ENCODE measurements at places on chromosomes 3 and 15.

- peak; percentile 90 for DNase-seq
These were observed 219.9 kb upstream of the IGF1R start for GRCh38 chr15:98428253-98428989.

DNA sequence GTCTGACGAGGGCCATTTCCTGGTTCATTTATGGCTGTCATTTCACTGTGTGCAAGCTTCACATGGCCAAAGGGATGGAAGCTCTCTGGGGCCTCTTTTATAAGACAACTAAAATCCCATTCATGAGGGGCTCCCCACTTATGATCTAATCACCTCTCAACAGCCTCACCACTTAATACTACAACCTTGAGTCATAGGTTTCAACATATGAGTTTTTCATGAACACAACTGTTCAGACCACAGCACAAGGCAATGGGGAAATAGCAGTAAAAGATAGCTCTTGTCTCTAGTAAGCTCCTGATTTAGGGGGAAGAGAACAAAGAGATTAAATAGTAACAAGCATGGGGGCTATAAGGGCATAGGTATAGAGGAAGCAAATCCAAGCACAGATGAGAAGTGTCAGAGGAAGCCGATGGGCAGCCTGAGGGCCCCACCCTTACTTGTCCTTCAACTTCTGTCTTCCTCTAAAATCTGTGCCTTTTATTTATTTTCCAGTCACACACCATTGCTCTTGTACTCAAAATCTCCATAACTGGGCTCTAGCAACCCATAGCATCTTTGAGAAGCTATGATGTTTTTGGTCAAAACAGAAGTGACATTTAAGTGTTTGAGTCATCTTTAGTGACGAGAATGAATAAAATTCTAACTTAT lies 329.1 kb downstream of the UNC13C start:
- no peak for DNase-seq

DNA sequence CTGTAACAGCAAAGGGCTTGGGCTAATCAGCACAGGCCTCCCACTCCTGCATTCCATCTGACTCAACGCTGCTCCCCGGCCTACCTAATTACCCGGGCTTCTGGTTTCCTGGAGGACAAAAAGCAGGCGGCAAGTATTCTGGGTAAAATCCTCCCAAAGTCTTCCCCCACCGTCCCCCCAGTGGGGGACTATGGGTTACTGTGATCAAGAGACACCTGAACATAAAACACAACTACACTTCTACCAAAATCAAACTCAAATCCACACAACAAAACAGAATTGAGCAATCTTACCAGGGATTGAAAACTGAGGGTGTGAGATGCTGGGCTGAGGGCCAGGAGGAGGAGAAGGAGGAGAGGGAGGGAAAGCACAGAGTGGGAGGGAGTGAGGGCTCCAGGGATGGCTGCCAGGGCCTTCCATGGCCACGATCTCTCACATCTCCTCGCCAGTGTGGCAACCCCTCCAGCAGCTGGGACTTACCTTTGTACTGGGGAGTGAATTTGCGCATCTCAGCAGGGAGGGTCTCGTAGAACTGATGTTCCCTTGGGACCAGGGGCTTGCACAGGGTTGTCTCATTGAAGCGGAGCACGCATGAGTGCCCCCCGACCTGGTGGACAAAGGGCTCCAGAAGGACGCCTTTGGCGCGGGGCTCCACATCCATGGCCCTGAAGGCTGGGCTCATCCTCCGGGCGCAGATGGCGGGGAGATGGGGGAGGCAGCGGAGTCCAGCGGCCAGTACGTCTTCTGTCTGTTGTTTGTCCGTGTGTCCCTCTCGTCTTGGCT lies 9.1 kb upstream of the NCKIPSD start:
- no peak for DNase-seq

- peak; percentile 20 for DNase-seq
These were observed 18.7 kb downstream of the TRPM1 start for GRCh38 chr15:31082771-31083369.

DNA sequence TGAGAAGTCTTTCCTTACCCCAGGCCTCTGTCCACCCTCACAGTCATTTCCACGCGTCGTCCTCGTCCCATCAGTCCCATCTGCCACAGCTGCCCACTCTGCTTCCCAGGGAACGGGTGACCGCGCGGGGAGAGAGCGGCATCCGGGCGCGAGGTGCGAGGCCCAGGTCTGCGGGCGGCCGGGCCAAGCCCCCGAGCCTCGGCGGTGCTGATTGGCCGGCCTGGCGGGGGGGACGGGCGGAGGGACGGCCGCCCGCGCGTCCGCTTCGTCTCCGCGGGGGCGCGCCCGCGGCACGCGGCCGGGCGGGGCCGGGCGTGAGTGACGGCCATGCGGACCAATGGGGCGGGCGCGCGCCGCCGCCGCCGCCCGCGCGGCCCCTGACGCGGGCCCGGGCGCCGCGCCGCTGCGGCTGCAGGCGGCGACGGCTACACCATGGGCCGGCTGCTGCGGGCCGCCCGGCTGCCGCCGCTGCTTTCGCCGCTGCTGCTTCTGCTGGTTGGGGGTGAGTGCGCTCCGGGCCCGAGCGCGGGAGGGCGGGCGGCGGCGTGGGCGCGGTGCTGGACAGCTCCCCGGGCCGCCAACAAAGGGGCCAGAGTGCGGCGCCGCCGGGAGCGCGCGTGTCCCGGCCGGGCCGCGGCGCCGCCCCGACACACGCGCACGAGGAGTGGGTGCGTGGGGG lies at the start of gene PODXL2:
Gene PODXL2 (plus strand): TSS at position 398 of the 679 bp plus-strand sequence. CDS start 35 bp downstream, at position 433.
- DNase-seq, result no peak

- DNase-seq, result no peak
These were observed 43.4 kb downstream of the TPRA1 start for GRCh38 chr3:127546970-127547733.

Measured in activated CD8-positive, alpha-beta memory T cell treated with anti-CD3 and anti-CD28 coated beads, Interleukin-2, amount 50 U/mL, for 48 hours (primary cell).